Sciatic nerve (tissue), 2 donors: ENCODE measurements at places on chromosomes 3 and 15. TPM values are rescaled to one million over a fixed set of nuclear protein-coding genes. Genes with fewer than 3 reads are reported as not detected.

The AP3S2 gene
- 41.8 TPM for total RNA-seq

The MRAS gene
- 314 TPM for total RNA-seq

The KIF7 gene
- total RNA-seq: 9.2 TPM

The ZKSCAN7 gene
- 5.7 TPM for total RNA-seq

The SKOR1 gene
- 1.3 TPM for total RNA-seq

The ERC2 gene
- 1.7 TPM for total RNA-seq

The TERC gene
- 6.3 TPM for total RNA-seq

GRCh38 chr3:180575571-180575970, 26.4 kb upstream of the TTC14 start:
- DNase-seq: no peak

DNA sequence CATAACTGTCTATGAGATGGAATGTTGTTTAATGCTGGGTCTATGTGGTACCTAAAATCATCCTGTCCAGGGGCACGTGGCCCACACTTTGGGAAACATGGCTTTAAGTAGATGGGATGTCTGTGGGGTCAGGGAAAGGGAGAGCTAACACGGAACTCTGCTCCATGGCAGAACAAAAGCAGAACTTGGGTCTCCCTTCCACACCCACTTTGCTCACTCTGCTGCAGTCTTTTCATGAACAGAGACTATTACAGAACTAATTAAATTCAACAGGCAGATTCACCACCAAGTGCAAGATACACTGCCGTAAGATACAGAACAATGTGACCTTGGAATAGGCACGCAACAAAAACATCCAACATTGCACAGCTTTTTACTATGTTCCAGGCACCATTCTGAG, 28.2 kb downstream of the POPDC2 start:
- DNase-seq: no peak

DNA sequence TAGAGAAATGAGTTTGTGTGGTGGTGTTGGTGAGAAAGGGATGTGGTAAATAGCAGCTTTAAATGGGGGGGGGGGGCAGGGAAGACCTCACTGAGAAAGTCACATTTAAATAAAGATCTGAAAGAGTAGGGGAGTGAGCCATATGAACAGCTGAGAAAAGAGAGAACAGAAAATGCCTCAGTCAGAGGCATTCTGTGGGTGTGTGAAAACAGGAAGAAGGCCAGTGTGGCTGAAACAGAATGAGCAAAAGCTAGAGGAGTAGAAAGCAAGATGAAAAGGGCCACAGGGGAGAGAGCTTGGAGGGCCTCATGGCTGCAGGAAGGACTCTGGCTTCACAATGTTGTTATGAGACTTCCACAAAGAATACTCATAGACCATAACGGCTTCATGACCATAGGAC, 783.3 kb downstream of the ZPLD1 start:
- DNase-seq: no peak

- DNase-seq: no peak
Measured at GRCh38 chr15:88239594-88239993, 16.9 kb downstream of the NTRK3 start.

DNA sequence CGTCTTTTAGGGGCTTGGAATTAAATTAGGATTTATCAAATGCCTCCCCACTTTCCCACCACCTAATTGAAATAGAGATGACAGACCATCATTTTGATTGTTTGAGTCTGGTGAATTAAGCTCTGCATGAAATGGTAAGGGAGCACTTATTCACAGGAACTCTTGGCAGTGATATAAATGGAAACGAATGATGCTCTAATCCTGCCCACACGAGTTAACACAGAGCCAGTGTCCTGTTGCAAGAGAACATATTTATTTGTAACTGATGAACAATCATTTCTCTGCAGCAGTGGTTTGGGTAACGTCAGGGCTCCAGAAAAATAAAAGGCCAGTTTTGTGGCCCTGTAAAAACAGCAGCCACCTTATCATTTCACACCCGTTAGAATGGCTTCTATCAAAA, 163.3 kb downstream of the FEZF2 start:
- no peak for DNase-seq

- DNase-seq: no peak
Measured at GRCh38 chr3:12273045-12273695, 15.7 kb upstream of the PPARG start.

- DNase-seq: no peak
Measured at GRCh38 chr15:91975241-91975978, 121.9 kb downstream of the SLCO3A1 start.

GRCh38 chr3:32302601-32303398, 64.3 kb downstream of the CMTM8 start:
- no peak for DNase-seq

- no peak for DNase-seq
Measured at GRCh38 chr3:31077826-31078225, 183.4 kb upstream of the GADL1 start.

- no peak for DNase-seq
Measured at GRCh38 chr3:5226783-5227182, 39.3 kb downstream of the EDEM1 start.

DNA sequence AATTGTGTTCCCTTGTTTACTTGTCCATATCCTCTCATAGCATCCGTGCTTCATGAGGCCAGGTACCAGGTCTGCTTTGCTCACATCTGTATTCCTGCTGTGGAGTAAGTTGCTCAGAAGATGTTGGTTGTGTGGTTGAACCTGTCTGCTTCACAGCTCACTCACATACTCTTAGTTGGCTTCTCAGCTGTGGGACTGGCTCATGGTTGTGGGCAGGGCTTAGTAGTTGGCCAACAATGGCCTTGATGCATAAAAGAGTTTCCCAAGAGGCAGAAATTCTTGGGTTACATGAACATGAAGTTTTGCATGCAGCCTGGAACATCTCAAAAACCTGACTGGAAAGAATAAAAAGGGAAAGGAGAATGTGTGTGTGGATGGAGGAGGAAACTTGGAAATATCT, 17.0 kb downstream of the CELF6 start:
- DNase-seq: no peak

- DNase-seq: no peak
Measured at GRCh38 chr15:70038730-70039392, 58.9 kb downstream of the TLE3 start.

DNA sequence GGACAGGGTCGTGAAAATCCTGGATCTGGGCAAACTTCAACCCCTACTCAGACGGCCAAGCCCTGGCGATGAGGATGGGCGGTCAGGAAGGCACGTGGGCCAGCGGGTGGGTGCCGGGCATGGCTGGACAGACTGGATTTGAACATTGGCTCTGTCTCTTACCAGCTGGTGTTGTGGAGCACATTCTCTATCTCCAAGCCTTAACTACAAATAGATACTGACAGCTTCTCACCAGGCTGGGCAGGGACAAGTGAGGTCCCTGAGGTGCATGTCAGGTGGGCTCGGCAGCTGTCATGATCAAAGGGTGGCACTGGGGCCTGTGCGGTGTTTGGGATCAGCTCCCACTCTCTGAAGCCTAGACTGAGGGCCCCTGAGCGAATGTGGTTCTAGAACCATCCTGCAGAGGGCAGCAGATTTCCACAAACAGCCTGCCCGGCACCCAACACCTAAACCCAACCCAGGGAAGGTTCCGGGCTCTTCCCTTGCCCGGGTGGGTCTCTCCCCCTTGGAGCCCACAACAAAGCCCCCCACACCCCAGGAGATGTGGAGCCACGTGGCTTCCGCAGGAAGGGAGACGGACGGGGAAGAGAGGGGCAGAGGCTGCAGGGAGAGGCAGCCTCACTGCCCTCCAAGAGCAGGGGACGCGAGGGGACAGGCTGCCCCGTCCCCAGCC, 58.4 kb downstream of the RGMA start:
- DNase-seq: peak; percentile 88

DNA sequence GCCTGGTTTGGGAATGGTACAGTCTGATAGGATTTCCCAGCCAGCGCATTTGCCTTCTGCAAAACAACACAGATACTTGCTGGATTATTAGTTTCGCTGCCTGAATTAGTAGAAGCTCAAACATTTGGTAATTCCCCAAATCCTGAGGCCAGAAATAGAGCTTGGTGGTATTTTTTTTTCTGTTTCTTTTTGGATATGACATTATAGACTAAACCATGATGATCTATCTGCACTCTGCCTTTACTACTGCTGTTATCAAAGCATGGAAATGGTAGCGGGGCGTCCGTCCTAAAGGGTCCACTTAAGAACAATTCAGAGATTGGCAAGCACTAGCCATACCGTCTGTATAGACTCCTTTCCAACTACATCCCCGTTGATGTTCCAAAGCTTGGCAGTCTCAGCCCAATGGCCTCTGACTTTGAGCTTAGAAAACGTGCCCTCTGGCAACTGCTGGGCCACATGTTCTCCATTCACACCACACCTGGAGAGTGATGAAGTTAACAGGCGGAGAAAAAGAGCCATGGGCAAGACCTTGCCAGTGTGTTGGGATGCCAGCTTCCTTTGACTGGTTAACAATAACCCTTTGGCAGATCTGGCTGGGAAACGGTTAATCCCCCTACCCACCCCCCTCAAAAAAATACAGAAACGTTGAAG, 241.0 kb upstream of the NR2F2 start:
- DNase-seq: no peak

DNA sequence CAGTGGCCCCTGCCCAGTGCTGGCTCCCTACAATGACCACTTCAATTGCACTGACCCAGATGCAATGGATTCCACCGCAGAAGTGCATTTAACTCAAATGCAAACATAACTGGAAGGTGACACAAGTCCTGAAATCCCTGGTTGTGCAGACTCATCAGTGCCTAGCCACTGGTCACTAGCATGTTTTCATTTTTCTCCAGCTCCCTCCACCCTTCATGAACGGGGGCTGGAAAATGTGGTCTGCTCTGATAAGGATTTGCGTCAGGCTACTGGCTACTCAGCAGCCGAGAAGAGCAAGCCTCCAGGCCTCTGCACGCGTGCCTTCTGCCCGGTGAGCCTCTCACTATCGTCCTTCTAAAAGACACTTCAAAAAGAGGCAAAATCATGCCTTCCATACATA, 27.4 kb upstream of the FURIN start:
- no peak for DNase-seq

DNA sequence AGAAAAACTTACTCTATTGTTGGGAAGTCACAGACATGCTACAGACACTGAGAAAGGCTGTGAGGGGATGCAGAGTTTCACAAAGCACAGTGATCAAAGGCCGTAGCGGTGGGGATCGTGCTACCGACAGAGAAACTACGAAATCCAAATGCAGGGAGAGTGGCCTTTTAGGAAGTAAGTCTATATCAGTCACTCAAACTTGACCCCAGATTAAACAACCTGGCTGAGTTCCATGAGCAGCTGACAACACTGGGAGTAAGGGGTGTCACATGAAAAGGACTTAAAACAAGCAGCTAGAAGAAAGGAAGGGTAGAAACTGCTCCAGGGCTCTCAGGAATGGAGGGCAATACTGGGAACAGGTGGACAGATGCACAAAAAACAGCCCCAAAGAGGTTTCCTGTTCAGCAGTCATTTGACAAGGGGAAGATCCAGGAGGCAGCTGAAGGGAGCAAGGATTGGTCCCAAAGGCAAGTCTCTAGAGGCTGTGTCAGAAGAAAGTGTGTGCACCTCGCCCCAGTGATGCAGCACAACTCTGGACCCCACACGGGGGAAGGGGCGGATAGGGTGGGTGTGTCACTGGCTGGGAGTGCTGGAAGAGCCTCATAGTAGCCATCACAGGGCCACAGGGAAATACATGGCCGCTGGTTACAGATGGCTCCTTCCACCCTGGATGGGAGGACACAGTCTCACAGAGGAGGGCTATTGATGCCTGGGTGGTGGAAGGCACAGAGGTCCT, 20.3 kb upstream of the HDAC11 start:
- no peak for DNase-seq

- DNase-seq: no peak
Measured at GRCh38 chr15:52925130-52925529, 135.0 kb upstream of the ONECUT1 start.

DNA sequence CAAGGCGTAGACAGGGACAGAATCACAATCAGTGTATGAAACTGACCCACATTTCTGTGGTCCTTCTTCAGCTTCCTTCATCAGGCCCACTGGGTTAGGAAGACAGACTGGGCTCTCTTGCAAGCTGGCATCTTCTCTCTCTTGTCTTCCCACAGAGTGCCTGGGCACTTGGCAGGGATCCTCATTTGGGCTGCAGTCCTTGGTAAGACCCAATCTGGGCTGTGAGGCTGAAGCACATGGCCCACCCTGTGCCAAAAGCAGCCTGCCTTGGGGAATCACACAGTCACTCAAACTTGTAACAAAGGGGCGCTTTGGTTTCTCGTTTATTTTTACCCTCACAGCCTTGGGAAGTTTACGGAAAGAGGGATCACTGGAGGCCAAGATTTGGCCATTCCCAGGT, 8.2 kb upstream of the EPHB3 start:
- no peak for DNase-seq

DNA sequence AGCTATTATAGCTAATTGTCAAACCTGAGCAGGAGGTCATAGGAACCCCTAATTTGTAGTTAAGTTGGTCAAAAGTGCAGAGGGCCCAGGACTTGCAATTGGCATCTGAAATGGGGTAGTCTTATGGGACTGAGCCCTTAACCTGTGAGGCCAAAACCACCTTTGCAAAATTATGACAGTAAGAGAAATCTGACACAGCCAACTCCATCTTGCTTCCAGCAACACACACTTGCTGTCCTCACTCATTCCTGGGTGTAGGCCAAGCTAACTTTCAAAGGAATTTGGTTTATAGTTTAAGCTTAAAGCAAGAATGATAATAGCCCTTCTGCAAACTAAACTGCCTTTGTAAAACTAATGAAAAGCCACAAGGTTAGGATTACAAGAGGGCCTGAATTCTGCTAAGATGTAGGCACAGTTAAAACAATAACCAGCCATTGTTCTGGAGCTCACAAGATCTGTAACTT, 57.6 kb upstream of the FRMD4B start:
- DNase-seq: no peak
